ENCODE measurements at places on chromosomes 6 and 20.

- DNase-seq: peak; percentile 93
Observed at GRCh38 chr6:158649289-158650143, at the start of gene SYTL3. Gene SYTL3 (plus strand): TSS chr6:158650054. CDS start chr6:158663269, 13,215 bp downstream.

DNA sequence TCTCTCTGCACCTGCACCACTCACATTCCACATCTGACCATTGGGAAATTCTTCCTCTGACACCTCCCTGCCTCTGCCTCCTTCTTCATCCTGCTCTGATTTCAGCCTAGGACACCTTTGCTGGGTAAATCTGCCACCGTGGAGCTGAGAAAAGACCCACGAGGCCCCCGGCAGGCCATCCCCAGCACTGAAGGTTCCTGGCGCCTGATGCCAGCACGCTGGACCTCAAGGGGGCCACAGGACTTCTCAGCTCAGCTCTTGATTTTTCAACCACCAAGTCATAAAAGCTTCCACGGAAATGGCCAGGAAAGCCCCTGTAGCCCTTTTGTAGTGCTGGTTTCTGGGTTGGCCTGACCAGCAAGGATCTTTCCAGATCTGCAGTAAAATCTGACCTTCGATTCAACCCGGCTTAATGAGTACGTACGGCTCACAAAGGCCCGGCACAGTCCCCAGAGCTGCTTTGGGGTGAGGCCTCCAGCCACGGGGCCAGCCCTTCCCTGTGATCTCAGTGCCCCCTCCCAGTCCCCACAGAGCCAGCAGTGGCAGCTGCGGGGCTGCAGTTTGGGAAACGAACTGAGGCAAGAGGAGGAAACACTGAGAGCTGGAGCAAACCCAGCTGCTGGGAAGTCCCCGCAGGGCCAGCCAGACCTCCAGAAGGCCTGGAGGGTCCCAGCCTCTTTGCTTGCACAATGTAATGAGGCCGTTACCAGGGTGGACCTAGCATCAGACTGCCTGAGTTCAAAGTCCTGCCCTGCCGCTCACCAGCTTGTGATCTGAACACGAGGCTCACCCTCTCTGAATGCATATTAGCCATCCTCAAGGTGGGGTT, 157.5 kb downstream of the BMP7 start:
- DNase-seq: no peak

- DNase-seq: peak; percentile 91
Observed at GRCh38 chr6:31497531-31498476, at the start of gene MICB. Gene MICB (plus strand): TSS chr6:31498145. CDS start chr6:31498194, 49 bp downstream.

DNA sequence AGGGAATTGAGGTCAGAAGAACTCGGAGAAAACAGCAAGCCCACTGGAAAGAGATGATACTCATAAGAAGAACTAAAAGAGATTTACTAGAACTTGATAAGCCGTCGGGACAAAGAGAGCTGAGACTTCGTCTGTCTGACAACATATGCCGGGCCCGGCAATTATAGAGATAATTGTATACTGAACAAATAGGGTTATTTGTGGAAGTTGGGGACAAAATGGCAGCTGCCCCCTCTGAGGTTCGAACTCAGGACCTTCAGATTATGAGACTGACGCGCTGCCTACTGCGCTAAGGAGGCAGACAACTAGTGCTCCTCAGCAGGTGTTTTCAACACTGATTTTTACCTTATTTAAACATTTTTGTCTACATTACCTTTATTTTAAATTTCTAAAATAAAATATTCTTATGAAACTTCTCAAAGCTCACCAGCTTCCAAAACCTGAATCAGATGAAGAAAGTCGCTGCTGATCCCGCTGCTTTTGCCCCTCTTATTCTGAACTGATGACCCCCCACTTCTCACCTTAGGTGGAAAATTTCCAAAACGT, 29.3 kb upstream of the TRIM27 start:
- peak; percentile 76 for DNase-seq

DNA sequence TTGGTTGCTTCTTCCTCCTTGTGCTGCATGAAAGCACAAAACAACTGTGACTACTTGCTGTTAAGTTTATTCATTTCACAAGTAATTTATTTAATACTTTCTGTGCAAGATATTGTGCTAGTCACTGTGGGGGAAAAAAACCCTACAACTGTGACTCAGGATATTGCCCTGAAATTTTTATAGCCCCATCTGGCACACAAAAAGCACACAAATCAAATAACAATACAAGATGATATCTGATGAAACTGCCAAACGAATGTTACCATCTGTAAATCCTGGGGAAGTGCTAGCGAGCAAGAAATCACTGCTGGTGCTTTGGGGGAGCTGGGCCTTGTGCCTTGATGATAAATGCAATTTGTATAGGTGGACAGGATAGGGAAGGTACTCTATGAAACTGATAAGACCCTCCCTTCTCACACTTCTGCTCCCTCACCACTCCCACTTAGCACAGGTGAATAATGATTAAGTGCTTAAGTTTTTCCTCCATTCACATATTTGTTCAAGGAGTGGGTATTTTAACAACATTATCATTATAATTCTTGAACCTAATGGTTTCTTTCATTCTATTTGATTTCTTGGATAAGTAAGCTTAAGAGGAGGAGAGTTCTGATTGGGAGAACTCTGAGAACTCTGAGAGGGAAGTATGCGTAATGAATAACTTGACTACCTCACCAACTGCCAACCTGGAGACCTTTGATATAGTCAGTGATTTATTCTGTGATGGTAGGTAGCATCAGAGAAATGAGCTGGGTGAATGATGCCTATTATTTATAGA, 115.3 kb downstream of the RTN4IP1 start:
- DNase-seq: peak; percentile 21

DNA sequence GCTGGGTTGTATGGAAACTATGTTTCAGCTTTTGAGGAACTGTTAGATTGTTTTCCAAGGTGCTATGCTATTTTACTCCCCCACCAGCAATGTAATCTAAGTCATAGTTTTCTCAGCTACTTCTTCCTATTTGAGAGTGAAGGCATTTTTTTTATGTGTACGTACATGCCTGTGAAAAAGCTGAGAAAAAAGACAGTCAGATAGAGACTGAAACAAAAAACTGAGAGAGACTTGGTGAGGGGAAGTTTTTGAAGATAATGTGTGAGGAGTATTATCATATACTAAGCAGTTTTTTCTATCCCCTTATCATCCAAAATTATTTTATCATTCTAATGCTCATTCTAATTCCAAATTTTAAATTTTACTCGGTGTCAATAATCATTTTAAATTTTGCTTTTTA, 780.0 kb downstream of the BCKDHB start:
- no peak for DNase-seq

DNA sequence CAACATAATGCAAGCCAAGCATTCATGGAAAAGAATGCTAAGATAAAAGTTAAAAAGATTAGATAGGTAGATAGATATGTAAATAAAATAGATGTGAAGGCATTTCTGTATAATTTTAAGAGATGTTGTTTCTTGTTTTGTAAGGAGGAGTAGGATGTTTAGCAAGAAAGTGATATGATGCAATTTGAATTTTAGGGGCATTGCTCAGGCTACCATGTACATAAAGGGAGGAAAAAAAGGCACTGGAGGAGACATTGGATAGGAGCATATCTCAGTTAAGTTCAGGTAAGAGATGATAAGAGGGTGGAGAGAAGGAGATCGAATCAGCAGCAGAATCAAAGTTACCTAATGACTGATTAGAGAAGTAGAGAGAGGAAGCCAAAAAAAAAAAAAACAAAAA, 194.7 kb downstream of the TENT5A start:
- DNase-seq: no peak

- no peak for DNase-seq
Observed at GRCh38 chr6:63496361-63496804, 75.9 kb upstream of the LOC128125822 start.

DNA sequence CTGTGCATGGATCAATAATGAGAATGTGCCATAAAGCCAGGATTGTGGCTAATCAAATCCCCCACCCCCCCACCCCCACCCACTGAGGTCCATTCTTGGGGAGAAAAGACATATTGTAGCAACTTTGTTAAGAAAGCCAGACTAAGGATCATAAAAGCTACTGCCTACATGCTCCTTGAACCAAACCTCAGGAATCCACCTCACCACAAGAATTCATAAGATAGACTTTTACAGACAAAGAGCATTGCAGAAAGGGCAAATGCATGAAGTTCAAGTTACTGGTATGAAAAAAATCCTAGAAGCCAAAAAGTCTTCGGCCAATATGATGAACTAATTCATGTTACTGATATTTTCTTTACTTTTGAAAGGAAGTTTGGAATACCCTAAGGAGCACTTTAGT, 187.9 kb upstream of the ARID1B start:
- DNase-seq: no peak

- no peak for DNase-seq
Observed at GRCh38 chr6:35436071-35436857, 15.9 kb upstream of the FANCE start.

GRCh38 chr6:20389066-20389465, 12.6 kb upstream of the E2F3 start:
- no peak for DNase-seq

DNA sequence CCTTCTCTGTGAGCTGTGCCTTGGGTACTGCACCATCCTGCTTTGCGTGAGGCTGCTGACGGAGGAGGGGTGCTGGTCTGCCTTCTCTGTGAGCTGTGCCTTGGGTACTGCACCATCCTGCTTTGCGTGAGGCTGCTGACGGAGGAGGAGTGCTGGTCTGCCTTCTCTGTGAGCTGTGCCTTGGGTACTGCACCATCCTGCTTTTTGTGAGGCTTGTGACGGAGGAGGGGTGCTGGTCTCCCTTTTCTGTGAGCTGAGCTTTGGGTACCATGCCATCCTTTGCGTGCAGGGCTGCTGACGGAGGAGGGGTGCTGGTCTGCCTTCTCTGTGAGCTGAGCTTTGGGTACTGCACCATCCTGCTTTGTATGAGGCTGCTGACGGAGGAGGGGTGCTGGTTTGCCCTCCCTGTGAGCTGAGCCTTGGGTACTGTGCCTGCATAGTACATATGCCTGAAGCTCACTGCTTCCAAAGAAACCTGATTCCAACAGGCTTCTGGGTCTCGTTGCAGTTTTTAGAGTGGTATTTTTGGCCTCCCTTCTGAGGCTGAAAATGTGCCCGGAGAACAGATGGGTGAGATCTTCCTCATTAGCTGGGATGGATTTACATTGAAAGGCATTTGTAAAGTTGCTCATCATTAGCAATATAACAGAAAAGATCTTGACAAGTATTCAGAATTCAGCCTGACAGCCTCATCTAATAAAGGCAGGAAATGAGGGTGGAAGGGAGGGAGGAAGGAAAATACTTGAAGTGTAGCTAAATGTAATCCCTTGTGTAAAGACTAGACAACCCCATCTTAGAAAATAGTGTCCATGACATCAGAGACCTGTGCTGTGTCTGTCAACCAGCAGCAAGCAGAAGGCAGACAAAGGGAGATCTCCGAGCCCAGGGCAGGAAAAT, 46.8 kb upstream of the UNC93A start:
- no peak for DNase-seq

GRCh38 chr6:31730631-31731086, 1.6 kb upstream of the DDAH2 start:
- DNase-seq: no peak

DNA sequence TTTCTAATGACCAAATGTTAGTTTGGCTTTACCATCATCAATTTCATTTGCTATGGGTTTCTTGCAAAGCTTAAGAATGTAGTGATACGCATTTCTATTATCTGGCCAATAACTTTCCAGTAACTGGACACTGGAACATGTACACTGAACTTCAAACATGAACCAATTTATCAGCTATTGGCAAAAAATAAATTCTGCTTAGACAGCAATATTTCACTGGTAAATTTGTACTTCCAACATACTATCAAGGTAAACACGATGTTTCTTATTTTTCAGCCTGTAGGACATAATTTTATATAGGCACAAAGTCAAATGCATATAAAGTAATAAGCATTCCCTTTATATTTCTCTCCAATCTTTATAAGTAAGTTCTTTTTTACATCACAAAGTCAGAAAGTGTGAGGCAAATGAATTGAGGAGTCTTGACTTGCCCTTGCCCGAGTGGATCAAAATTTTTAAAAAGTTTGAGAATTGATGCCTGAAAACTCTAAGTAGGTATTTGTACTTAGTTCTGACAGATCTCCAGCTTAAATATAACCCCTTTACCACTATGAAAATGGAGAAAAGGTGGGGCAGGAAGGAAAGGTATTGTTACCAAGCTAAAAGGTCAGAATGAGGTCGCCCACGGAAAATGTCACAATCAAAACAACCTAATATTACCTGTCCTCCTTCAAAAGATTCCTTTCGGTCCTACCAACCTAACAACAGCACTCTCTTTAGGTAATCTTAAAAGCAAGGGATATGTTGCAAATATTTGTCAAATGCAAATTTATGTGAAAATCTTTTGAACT, 41.3 kb downstream of the STK38 start:
- no peak for DNase-seq

DNA sequence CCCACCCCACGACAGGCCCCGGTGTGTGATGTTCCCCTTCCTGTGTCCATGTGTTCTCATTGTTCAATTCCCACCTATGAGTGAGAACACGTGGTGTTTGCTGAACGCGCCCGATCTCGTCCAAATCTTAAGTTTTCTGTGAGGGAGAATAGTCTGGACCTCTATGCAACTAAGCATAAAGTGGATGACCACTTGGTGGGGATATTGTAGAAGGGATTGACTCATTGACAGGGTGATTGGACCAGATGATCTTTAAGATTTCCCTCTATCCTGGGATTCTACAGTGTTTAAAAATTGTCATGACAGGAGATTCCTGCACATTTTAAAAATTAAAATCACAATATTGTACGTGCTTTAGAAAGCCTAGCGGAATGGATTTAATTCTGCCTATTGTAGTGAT, 141.3 kb downstream of the TRMT11 start:
- DNase-seq: no peak

GRCh38 chr20:33518071-33518470, 28.2 kb downstream of the CBFA2T2 start:
- no peak for DNase-seq

DNA sequence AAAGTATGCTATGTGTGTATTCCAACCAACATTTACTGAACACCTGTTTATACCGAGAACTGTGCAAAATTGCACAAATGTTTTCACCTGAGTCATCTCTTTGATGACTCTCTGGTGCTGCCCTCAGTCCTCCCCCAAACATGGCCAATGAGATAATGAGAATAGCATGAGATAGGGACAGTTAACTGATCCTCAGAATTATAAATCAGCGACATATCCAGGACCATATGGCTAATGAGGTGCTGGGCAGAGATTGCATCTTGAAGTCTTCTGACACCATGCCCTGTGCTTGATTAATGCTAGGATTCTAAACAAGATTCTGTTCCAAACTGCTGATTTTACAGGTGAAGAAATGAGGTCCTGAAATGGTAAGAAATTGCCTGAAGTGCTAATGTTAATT, 13.0 kb downstream of the CLVS2 start:
- DNase-seq: no peak

Measured in activated CD4-positive, alpha-beta memory T cell treated with anti-CD3 and anti-CD28 coated beads for 36 hours (primary cell).